ENCODE measurements at places on chromosomes 6 and 20. TPM values are rescaled to one million over a fixed set of nuclear protein-coding genes. Genes with fewer than 3 reads are reported as not detected.
A peak's percentile ranks its signal among the peaks of the same experiment; 100 is the strongest.

DNA sequence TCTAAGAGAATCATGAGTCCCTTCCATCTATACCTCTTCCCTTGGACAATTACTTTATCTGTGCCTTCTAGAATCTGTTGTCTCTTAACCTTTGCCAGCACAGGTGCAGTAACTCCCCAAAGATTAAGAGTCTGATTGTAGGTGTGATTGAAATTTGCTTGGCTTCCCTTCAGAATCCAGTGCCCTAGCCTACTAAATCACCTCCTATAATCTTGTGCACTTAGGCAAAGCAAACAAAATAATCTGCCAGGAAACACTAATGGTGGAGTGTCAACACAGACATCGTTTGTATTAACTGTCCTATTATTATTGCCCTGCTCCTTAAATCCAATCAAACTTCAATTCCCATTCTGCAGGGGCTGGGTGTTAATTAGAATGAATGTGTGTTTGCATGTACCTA is 28.0 kb downstream of the ID4 start:
- no peak for DNase-seq

DNA sequence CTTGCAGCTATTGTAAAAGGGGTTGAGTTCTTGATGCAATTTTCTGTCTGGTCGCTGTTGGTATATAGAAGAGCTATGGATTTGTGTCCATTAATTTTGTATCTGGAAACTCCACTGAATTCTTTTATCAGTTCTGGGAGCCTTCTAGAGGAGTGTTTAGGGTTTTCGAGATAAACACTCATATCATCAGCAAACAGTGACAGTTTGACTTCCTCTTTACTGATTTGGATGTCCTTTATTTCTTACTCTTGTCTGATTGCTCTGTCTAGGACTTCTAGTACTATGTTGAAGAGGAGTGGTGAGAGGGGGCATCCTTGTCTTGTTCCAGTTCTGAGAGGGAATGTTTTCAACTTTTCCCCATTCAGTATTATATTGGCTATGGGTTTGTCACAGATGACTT is 120.8 kb upstream of the SSTR4 start:
- DNase-seq, result no peak

DNA sequence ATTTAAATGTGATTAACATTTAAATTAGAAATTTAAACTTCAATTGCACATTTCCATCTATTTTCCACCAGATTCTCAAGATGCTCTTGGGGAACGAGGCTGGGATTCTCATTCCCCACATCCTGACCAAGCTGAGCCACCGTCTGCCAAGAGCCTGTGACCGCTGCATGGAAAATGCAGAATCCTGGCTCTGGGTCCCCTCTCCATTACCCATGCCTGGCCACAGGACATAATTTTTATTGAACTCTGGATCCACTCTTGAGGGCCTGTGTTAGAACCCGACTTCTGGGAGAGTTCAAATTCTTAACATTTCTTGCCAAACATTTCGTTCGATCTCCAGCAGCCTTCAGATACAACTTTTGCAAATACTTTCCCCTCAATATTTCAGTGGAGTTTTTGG is 201.6 kb upstream of the SNX9 start:
- DNase-seq, result peak; percentile 60

ZSCAN23 gene
- total RNA-seq, result 6.5 TPM
